ENCODE measurements at places on chromosomes 1 and 21.

GRCh38 chr1:44512313-44512885 is 107.3 kb downstream of the RNF220 start:
- no peak for DNase-seq

DNA sequence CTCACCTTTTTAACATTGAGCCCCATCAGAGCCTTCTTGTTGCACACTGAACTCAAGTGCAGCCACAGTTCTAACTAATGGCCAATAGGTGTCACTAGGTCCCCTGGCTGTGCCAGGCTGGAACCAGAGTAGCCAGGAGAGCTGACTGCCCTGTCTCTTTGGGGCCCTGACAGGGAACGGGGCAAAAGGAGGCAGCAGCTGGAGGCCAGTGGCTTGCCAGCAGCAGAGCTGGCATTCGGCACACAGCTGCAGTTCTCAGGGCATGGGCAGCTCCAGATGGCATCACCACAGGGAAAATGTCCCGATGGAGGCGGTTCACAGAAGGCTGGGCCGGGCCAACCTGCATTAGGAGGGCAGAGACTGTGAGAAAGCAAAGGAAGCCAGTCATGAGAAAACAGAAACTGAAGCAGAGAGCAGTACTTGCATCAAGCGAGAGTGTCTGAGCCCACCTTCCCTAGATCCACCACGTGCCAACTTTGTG is 188.6 kb downstream of the FCRL5 start:
- no peak for DNase-seq

- DNase-seq, result no peak
Observed at GRCh38 chr1:167331650-167332049, 111.0 kb downstream of the POU2F1 start.

DNA sequence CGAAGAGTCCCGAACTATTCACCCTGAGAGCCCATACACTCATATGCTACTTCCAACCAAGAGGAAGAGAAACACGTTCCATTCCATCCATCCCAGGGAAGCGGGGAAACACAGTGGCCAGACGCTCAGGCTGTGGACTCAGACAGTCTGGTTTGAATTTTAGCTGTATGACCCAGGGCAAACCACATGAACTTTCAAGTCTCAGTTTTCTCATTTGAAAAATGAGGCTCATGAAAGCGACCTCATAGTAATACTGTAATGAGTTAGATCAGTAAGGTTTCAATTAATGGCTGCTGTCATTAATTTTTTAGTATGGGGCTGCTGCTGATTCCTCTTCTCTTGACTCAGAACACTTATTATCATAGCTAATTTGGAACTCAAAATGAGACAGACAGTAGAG is 1.5 kb downstream of the FCRL4 start:
- no peak for DNase-seq

GRCh38 chr1:27615346-27616192 is 11.6 kb upstream of the AHDC1 start:
- no peak for DNase-seq

DNA sequence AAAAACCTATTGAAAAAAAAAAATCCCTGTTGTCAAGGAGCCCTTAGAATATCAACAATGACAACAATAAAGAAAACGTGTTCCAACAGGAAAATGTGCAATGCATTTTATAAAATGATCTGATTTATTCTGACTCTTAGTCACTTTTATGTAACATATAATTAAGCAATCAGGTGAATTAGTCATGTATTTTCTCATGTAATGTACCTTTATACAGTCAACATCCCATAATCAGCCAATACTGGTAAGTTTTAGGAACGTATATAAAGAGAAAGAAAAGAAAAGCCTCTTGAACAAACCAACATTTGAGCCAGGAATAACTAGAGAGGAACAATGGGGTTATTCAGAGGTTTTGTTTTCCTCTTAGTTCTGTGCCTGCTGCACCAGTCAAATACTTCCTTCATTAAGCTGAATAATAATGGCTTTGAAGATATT is at the start of gene CLCA4:
CLCA4 (plus strand) TSS at position 292 of the 435 bp plus-strand sequence; CDS start at position 334, 42 bp downstream.
- DNase-seq, result no peak

All from activated T-cell treated with anti-CD3 and anti-CD28 coated beads, Interleukin-2, amount 50 U/mL, for 1 hour (primary cell).